ENCODE measurements at places on chromosomes 16 and 17.
A peak's percentile ranks its signal among the peaks of the same experiment; 100 is the strongest.

GRCh38 chr17:69357701-69358100 is 30.8 kb upstream of the ABCA5 start:
- DNase-seq: no peak

DNA sequence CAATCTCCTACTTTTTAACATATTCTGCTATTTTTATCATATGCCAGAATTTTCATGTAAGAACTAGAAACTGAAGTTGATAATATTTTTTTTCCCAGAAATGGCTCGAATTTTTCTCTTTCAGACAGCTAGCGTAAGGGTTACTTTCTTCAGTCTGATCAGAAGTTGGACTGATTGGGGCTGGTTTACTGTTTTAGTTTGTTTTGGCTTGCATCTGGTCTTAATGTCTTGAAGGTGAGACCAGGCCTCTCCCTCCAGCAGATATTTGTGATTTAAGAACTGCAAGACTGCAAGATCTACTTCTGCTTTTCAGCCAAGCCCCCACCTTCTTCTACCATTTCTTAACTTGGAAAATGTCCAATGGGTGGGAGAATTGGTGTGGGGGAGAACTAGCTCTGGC is 266.4 kb downstream of the HAPSTR1 start:
- DNase-seq: no peak

GRCh38 chr16:17304106-17304490 is 166.7 kb downstream of the XYLT1 start:
- no peak for DNase-seq

- DNase-seq: no peak
Observed at GRCh38 chr17:75272848-75273184, 1.8 kb upstream of the MIF4GD start.

DNA sequence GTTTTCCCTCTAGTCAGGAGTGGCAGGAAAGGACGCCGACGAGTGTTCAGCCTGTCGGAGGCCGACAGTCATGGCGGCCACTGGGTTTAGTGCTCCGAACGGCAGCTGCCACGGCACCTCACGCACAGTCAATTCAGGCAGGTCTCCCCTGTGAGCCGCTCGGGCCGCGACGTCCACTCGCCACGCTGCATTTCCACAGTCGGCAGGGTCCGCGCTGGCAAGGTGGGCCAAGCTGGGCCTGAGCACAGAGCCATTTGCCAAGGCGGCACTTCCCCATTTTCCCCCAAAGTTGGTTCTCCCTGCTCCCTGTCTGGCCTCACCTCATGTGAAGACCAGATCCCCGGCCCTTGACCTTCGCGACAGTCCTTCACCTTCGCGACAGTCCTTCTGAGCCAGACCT is 81.9 kb downstream of the SOCS1 start:
- no peak for DNase-seq

- DNase-seq: no peak
Observed at GRCh38 chr17:7405350-7406234, 1.7 kb upstream of the TMEM256 start.

- no peak for DNase-seq
Observed at GRCh38 chr16:5042574-5043171, 8.9 kb upstream of the NAGPA start.

DNA sequence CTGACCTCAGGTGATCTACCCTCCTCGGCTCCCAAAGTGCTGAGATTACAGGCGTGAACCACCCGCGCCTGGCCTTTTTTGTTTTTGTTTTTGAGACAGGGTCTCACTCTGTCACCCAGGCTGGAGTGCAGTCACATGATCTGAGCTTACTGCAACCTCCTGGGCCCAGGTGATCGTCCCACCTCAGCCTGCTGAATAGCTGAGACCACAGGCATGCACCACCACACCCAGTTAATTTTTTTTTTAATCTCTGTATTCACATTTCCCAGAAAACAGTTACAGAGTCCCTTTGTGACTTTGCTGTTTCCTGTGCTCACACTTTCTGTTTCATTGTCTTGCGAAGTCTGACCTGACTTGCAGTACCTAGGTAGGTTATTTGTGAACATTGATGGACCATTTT is 2.7 kb downstream of the CLUAP1 start:
- DNase-seq: peak; percentile 77

All from T-cell (primary cell).